NCI-H2171 treated with DMSO at 0.1 percent for 48 hours (cell line): ENCODE measurements at places on chromosomes 1 and 21.

DNA sequence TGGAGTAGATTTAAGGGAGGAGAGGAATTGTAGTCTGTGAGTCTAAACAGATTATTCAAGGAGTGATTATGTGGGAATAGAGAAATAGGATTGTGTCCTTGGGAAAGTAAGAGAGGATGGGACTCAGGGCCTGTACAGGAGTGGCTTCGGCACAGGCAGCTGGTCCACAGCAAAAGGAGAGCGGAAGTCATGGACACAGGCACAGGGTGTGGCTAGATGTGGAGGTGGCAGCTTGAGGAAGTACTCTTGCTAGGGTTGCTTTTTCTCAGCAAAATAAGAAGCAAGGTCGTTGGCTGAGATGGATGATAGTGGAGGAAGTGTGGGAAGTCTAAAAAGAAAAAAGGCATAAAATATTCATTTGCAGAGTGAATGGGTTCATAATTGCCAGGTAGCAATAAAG lies 18.5 kb upstream of the ZNF648 start:
- no peak for DNase-seq

DNA sequence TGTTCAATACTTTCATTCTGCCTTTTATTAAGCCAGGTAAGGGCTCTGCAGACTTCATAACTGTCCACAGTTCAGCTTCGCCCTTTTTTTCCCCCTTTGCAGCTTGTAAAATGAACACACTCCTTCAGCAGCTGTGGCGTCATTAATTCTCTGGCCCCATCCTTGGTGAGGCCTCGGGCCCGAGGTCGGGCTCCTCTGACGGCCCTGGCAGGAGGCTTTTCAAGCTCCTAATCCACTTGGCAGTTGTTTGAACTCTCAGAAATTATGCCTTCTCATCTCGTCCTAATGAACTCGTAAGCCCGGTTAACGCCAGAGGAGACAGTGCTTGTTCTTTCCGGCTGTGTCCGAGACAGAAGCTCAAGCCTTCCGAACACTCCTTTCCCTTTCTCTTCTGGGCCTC lies 18.1 kb upstream of the EPHA8 start:
- DNase-seq, result no peak

DNA sequence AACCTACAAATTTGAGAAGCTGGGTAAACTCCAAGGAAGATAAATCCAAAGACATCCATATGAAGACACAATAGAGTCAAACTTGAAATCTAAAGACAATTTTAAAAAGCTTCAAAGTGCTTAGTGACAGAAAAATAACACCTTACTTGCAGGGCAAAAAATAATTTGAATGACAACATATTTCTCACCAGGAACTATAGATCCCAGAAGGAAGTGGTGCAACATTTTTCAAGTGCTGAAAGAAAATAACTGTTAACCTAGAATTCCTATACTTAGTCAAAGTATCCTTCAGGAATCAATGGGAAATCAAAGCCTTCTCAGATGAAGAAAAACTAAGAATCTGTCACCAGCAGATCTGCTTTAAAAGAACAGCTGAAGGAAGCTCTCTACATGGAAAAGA lies 184.4 kb downstream of the HLX start:
- no peak for DNase-seq

- DNase-seq, result no peak
These were observed 155.2 kb downstream of the DMRTA2 start for GRCh38 chr1:50268049-50268448.

GRCh38 chr21:35390013-35390776 lies 341.1 kb upstream of the RUNX1 start:
- DNase-seq, result peak; percentile 83

GRCh38 chr1:86913896-86914600 lies at the start of gene SELENOF:
SELENOF (minus strand) TSS chr1:86914126; CDS start chr1:86914111, 15 bp downstream.
- DNase-seq, result peak; percentile 99

DNA sequence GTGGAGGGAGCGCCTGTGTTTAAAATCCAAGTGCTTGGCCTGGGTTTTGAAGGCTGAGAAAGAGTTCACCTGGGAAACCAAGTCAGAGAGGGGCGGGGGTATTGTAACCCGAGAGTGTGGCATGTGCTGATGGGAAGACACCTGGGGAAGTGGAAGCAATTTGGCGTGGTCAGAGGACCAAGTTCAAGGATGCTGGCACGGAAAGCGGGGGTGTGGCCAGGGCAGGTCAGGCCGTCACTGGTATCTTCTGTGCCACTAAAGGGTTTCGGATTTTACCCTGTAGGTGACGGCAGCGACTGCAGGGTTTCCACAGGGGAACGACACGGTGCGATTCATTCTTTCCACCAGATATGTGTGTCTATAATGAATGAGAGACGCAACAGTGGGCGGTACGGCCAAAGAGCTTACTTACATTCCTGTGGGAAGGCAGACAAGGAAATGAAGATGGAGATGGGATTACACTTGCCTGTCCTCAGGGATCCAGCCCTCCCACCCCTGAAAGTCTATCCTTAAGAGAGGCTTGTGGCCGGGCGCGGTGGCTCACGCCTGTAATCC lies 31.3 kb downstream of the CA6 start:
- no peak for DNase-seq

GRCh38 chr21:36246080-36246631 lies 73.8 kb upstream of the MORC3 start:
- DNase-seq, result no peak

DNA sequence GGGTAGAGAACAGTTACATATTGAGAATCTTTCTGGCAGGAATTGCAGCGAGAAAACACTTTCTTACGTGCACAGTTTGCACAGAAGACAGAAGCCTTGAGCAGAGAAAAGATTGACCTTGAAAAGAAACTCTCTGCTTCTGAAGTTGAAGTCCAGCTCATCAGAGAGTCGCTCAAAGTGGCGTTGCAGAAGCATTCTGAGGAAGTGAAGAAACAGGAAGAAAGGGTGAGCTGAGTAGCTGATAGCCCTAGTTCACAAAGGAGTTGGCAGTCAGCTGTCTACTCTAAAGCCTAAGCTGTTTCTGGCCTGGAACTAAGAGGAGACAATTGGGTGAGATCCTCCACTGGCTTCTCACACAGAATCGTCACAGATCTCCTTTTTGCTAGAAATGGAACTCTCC lies 20.3 kb upstream of the SH3BGRL3 start:
- DNase-seq, result no peak

DNA sequence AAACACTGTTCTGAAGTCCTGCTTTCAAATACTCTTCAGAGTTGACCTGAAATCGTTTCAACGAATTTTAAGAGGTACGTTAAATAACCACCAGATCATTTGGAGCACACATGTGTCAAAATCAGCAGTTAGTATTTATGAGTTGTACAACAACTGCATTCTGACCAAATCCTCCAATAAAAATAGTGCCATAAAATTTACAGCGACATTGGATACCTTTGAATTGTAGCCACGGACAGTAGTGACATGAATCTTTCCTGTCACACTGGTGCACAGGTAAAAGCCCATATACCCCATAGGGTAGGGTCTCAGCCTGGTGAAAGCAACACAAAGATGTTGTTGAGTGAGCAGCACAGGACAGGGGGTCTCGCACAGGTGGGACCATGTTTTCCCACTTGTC lies 121.5 kb downstream of the CLIC6 start:
- DNase-seq, result no peak

DNA sequence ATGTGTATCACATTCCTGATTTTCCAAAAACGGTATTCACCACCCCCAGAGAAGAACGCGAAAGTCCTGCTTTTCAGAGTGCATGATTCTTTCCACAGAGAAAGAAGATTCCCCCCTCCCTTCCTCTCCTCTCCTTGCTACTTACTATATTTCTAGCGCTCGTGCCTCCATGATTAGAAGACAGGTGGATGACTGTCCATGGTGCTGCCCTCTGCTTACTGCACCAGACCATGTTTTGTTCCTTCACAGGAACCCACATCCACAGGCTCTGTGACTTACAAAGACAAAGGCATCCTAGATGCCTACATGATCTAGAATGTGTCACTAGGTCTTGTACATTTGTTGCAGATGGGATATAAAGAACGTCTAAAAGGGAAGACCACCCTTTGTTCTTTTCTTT lies 49.1 kb upstream of the ZNF648 start:
- DNase-seq, result no peak

- no peak for DNase-seq
These were observed 401.3 kb downstream of the HHAT start for GRCh38 chr1:210730023-210730422.

GRCh38 chr1:109641078-109641740 lies 14.7 kb upstream of the GSTM4 start:
- DNase-seq, result no peak

DNA sequence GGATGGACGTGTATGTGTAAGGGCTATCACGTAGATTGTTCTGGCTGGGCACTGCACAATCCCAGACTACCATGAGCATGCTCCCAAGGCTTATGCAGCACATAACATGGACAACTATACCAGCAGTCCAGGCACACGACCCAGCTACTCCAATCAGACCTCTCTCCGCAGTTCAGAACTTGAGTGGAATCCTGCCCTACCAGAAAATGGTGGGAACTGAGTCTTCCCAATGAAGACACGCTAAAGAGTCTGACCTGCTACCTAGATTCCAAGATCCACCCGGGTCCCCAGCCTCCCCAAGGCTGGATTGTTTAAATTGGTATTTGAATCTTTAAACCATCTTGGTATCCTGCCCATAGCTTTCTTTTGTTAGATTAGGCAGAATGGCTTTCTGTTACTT lies 251.3 kb upstream of the KAZN start:
- DNase-seq, result no peak

DNA sequence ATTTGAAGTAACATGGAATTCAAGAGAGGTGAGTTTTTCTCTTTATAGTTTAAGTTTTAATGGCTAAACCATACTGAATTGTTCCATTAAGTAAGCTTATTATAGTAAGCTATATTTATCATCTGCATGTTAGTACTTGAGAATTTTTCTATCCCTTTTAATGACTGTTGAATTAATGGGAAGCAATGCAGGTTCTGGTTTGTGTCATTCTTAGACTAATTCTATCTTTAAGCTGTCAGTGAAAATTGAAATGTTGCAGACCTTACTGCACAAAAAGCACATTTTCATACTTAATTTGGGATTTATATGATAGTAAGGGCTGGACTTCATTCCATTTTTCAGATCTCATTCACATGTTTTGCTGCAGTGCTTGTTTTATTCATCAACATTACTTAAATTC lies 25.9 kb downstream of the SRSF11 start:
- DNase-seq, result no peak

GRCh38 chr1:203929741-203930309 lies 68.4 kb downstream of the SNRPE start:
- no peak for DNase-seq

GRCh38 chr1:231177226-231177625 lies 15.4 kb downstream of the TRIM67 start:
- DNase-seq, result no peak

- DNase-seq, result no peak
These were observed 77.8 kb downstream of the KCNK2 start for GRCh38 chr1:215160351-215160750.

DNA sequence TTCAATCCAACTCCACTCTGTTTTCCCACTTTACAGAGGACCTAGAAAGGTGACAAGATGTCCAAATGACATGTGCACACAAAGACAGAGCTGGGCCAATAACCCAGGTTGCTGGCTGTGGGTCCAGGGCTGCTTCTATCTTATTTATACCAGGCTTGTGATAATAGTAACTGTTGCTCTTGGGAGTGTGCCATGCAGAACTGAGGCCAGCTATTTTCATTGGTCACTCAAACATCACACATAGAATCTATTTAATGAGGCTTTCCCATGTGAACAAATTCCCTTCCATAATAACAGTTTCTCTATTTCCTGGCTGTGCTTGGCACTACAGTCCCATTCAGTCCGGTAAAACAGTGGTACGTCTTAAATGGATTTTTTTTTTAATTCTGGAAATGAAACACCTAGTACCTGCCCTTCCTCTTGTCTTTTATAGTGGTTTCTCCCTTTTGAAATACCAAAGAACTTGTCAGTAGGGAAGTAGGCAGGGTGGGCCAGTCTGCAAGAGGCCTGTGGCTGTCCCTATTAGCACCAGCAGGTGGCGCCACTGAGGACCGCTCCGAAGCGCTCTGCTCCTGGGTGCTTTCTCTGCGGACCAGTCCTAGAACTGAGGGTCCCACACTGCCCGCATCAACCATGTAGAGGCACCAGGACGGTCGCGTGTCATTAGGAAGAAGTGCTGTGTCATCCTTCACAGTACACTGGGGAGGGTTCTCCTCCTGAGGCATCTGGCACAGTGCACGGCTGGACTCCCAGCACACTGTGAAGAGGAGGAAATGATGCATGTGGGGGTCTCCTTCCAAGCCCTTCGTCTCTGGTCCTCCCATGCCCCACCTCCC lies 52.1 kb downstream of the GPR161 start:
- peak; percentile 9 for DNase-seq

GRCh38 chr1:34500451-34500850 lies 254.4 kb upstream of the GJB5 start:
- no peak for DNase-seq

- no peak for DNase-seq
These were observed 16.2 kb downstream of the SLC16A1 start for GRCh38 chr1:112939810-112940209.

DNA sequence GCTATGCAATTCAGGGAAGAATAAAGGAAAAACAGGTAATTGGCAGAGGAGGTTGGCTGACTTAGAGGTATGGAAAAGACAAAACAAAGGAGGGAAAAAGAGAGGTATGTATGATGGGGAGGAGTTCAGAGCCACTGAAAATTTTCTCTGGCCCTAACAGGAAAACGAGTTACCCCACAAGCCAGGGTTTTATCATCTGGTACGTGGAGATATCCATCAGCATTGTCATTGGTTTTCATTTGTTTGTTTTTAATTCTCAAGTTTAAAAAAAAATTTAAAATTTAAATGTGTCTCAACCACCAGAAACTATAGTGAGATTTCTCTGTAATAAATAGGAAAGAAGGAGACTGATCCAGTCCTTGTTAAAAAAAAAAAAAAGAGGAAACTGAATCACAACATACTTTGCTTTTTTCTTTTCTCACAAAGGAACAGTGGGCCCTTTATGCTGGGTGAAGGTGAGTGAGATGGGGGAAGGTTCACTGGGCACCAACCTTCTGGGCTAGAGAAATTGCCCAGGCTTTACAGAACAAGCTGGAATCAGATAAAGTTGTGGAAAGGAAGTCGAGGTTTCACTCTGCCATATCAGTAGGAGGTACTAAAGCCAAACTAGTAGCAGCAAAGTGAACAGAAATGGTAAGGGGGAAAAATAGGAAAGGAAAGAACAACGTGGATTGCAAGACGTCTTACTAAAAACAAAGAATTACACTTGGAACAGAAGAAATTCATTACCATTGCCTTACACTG lies 2.7 kb downstream of the IFNAR2 start:
- no peak for DNase-seq

GRCh38 chr1:223256034-223256433 lies 107.9 kb downstream of the SUSD4 start:
- DNase-seq, result no peak

GRCh38 chr1:77347646-77348045 lies 65.8 kb downstream of the AK5 start:
- peak; percentile 53 for DNase-seq

DNA sequence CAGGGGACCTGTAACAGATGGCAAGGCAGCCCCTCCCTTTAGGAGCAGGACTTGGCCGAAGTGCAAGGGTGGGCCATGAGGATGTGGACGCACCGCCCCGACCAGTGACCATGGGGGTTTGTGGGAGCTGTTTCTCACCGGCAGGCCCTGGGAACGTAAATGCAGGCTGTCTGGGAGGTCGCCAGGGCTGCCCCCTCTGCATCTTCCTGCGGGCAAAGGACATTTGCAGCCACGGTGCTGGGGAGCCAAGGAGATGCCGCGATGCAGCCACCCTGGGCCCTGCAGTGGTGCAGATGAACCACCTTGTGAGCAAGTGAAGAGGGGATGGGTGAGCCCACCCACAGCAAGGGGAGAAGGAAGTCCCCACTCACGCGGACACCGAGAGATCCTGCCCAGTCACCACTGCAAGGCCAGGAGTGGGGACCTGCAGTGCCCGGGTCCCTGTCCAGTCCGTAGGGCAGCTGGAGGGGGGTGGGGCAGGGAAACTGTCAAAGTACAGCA lies 121.1 kb downstream of the SIK1 start:
- DNase-seq, result no peak

- no peak for DNase-seq
These were observed 14.4 kb upstream of the DIPK1A start for GRCh38 chr1:92975551-92976232.
